ENCODE measurements at places on chromosomes 13 and 19. TPM values are rescaled to one million over a fixed set of nuclear protein-coding genes. Genes with fewer than 3 reads are reported as not detected.

MISP gene
- polyA plus RNA-seq, result 0.14 TPM

COX7A1 gene
- polyA plus RNA-seq, result 391 TPM

PSG3 gene
- 0.10 TPM for polyA plus RNA-seq

CYP2A6 gene
- polyA plus RNA-seq, result not detected

DEDD2 gene
- polyA plus RNA-seq, result 13.9 TPM

PINLYP gene
- 4.6 TPM for polyA plus RNA-seq
